Bronchial epithelial cell (primary cell): ENCODE measurements at places on chromosomes 2 and 18. TPM values are rescaled to one million over a fixed set of nuclear protein-coding genes. Genes with fewer than 3 reads are reported as not detected.

IL1B gene
- 22.6 and 41.0 TPM in 2 replicates for total RNA-seq

DNA sequence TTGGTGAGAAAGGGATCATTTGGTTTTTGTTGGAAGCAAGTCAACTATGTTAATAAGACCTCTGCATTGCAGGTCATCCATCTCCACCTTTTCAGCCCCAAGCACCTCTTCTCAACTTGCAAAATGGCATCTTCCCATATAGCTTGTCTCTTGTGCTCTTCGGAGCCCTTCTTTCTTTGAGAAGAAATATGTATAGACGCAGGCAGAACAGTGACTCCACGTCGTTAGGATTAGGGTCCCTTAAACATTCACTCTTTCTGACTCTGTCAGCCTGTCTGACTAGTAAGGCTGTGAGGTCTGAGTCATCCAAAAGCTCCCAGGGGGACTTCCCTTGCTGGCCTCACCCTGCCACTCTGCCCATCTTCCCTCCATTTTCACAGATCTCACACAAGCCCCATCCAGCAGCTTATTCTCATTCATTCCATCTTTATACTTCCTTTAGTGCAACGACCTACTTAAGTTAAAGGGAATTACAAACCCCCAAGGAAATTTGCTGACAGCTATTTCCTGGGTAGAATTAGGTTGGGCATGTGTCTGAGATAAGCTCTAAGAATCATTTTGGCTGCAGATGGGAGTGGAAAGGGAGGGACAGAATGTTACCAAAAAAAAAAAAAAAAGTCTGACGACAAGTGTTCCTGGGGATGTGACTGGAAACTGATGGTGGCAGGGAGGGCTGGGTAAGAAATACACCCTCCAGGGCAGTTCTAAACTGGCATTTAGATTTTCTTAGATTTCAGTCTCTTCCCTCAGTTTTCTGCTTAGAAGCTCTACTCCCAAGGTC lies 37.7 kb upstream of the MEX3C start:
- DNase-seq = peak; percentile 72

GRCh38 chr2:98910349-98911125 lies 25.5 kb downstream of the CRACDL start:
- no peak for DNase-seq

SNTG2 gene
- not detected in 2 replicates for total RNA-seq

- DNase-seq = no peak
Observed at GRCh38 chr2:133390156-133390555, 178.1 kb downstream of the NCKAP5 start.

SOX11 gene
- not detected in 2 replicates for total RNA-seq

UGT1A9 gene
- 0.26 TPM in 1 of 2 replicates, not detected in the other for total RNA-seq

MBOAT2 gene
- total RNA-seq = 93.3 and 145 TPM in 2 replicates

SLC14A1 gene
- total RNA-seq = not detected in 2 replicates

SATB2 gene
- total RNA-seq = 1.6 and 2.0 TPM in 2 replicates

GRCh38 chr2:176001281-176001915 lies 669 bp downstream of the LNPK start:
- peak; percentile 61 for DNase-seq

RGPD6 gene
- total RNA-seq = 15.5 and 45.6 TPM in 2 replicates

- peak; percentile 74 for DNase-seq
Observed at GRCh38 chr2:107393516-107393915, 433.2 kb upstream of the RGPD4 start.

DNA sequence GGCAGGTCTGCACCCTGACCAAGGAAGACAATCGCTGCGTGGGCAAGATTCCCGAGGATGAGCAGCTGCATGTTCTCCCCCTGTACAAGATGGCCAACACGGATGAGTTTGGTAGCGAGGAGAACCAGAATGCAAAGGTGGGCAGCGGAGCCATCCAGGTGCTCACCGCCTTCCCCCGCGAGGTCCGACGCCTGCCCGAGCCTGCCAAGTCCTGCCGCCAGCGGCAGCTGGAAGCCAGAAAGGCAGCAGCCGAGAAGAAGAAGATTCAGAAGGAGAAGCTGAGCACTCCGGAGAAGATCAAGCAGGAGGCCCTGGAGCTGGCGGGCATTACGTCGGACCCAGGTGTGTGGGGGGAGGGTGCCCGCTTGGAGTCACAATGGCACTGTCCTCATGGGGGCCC lies 48.4 kb downstream of the BOLA3 start:
- DNase-seq = no peak

EGR4 gene
- not detected in 2 replicates for total RNA-seq

DNA sequence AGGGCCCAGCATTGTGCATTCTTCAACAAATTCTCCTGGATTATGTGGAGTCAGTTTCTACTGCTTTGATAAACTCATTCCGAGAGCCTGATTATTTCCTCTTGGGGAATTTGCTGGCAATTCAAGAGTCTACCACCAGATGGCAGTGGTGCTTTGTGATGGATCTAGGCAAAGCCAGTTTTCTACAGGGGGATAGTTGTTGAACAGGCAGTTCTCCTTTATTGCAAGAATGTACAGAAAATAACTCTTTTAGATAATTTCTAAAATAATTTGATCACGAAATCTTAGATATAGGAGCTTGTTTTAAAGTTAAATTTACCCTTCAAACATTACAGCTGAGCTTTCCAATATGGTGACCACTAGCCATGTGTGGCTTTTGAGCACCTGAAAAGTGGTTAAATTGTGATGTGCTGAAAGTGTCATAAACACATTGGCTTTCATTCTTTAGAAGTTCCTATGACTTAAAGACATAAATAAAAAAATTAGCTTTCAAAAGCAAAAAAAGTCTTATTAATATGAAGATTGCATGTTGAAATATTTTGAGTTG lies 66.7 kb upstream of the HAAO start:
- DNase-seq = peak; percentile 67
